ENCODE measurements at places on chromosomes 3 and 15.

- DNase-seq, result no peak
Measured at GRCh38 chr3:12303993-12304392, 15.1 kb downstream of the PPARG start.

DNA sequence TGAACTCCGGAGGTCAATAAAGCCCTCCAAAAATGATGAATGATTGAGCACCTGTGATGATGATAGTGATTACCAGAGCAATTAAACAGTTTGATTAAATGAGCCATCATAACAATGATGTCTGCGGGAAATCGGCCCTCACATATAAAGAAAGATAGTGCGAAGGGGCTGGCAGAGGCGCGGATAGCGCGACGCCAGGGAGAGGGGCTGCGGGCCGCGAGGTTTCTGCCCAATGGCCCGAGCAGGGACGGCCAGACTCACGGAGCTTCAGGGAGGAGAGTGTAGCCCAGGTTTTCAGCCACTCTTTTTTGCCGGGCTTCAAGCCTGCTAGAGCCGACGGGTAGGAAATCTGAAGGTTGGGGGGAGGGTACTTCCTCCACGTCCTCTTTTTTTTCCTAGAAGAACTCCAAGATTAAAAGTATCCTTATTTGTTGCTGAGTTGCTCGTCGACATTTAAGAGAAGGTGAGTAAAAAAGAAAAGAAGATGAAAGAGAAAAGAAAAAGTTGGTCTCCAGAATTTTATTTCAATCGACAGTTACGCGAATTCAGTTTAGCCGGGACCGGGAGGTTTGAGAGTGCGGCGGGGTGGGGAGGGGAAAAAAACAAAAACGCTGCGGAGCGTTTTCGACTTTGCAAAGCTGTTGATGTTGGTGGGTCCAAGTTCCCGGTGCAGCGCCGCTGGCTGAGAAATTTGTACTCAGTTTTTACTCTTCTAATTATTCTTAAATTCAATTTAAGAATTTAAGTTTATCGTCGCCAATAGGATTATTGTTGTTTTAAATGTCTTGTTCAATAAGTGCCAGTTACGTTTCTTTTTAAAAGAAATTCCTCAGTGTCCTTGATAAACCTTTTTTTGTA, 2.2 kb upstream of the MEIS2 start:
- no peak for DNase-seq

GRCh38 chr3:56761887-56762651, 39.7 kb downstream of the ARHGEF3 start:
- no peak for DNase-seq

DNA sequence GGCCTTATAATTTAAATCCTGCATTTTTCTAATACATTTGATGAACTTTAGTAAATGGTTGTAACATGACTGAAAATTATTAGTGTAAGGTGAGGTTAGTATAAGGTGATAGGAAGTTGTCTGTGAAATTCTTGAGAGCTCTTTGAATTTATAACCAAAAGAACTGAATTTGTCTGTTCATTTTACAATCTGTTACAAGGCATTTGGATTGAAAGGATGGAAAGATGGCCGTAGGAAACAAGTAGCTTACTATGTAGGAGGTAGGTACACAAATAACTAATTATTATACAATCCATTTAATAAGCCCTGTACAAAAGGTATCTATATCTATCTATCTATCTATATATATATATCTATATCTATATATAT, 6.6 kb downstream of the DIPK2A start:
- DNase-seq, result no peak

DNA sequence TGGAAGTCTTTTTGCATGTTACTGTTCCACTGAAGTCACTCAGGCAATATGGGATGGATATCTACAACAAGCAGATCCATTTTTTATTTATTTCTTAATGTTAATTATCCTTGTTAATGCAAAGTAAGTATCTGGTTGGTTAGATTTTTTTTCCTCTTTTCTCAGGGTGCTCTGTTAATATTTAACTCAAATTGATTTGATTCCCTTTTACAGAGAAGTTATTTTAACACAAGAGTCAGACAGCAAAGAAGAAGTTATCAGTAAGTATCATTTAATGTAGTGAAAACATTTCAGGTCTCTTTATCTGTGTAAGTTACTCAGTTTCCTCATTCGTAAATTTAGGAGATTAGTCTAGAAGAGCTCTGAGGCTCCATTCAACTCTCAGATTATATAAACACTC, 34.3 kb downstream of the TBC1D23 start:
- DNase-seq, result no peak

Measured in keratinocyte (primary cell).